Natural killer cell treated with Interleukin-12 subunit alpha and Interleukin-12 subunit beta and Interleukin-15 and Interleukin-18, amount 100 ng/mL, for 72 hours (primary cell): ENCODE measurements at places on chromosomes 1 and 21. TPM values are rescaled to one million over a fixed set of nuclear protein-coding genes. Genes with fewer than 3 reads are reported as not detected.

The REN gene
- not detected for total RNA-seq

DNA sequence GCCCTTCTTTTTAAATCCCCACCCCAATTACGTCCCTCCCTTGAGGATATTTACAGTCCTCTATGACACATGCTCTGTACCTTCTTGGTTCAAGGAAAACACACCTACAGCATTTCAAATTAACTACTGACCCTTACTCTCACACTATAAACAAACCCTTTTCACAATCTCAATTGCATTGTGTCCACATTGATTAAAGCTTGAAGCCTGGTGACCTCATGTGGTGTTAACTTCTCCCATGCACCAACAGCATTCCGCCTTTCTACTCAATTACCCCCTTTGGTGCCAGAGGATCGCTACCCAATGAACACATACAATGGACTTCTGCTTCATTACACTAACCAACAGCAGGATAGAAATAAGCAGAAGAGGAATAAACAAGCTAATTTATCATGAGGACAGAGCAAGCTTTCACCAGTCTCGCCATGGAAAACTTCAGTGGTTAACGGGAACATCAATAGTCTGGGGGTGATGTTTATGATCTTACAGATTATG, 15.2 kb downstream of the WLS start:
- no peak for DNase-seq

The TOE1 gene
- 29.8 TPM for total RNA-seq

DNA sequence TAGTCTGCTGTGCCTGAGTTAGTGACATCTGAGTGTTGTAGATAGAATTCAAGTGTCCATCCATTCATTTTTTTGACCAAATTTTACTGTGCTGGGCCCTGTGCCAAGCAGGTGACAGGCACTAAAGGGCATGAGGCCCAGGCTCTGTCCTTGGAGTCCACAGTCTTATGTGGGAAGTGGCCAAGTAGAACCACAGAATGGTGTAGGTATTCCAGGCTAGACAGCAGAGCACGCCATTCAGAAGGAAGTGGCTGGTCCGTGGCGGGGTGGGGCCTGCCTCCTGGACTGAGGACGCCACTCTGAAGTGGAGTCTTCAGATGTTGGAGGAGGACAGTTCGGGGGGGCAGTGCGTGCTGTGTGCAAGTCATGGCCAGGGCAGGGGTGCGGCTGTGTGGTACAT, 68.9 kb upstream of the ACTL8 start:
- DNase-seq, result no peak

DNA sequence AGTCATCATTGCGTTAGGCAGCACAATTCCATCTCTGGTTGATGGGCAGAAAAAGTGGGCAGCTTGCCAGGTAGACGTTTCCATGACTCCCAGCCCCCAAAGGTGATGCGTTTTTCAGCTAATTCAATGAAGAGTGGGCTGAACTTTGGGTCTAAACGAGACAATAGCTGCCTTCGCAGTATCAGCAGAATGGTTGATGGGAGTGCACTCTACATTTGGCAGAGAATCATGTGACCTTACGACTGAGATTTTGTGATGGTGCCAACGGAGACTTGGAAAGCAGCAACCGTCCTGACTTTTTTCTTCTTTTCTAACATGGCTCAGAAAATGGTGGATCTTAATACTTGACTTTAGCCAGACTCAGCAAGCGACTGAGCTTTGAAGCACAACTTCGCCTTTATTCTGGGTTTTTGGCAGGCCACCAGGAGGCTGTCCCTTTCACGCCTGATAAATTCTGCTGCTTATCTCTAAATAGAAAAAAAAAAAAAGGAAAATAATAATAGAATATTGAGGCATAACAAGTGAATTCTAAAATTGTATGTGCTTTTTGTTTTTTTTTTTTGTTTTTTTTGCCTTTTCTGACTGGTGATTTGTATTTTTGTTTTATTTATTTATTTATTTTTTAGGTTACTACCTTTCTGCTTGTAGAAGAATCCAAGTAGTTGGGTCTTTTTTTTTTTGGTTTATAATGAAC, 804.8 kb downstream of the USP25 start:
- DNase-seq, result no peak

- DNase-seq, result no peak
These were observed 391.8 kb downstream of the CAMTA1 start for GRCh38 chr1:7177021-7177420.

The SYT11 gene
- 29.3 TPM for total RNA-seq

DNA sequence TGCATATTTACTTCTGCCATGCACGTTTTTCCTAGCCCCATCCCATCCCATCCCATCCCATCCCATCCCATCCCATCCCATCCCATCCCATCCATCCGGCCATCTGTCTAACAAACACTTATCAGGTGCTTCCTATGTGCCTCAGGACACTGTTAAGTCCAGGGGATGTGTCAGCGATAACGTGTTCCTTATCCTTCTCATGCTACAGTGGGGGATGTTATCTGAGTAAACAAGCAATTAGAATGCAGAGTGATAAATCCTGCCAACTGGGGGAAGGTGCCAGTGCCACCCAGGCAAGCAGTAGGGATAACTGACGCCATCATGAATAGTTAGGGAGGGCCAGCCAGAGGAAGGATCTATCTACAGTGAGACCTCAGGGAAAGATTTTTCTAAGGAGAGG, 304.2 kb downstream of the CAMTA1 start:
- DNase-seq, result no peak

The DMRTA2 gene
- 3.6 TPM for total RNA-seq

The TMEM125 gene
- not detected for total RNA-seq

GRCh38 chr1:89176971-89177370, 1.2 kb upstream of the GBP7 start:
- no peak for DNase-seq

GRCh38 chr21:36229181-36229580, 72.6 kb downstream of the DOP1B start:
- DNase-seq, result no peak
